ENCODE measurements at places on chromosomes 12 and 14.

DNA sequence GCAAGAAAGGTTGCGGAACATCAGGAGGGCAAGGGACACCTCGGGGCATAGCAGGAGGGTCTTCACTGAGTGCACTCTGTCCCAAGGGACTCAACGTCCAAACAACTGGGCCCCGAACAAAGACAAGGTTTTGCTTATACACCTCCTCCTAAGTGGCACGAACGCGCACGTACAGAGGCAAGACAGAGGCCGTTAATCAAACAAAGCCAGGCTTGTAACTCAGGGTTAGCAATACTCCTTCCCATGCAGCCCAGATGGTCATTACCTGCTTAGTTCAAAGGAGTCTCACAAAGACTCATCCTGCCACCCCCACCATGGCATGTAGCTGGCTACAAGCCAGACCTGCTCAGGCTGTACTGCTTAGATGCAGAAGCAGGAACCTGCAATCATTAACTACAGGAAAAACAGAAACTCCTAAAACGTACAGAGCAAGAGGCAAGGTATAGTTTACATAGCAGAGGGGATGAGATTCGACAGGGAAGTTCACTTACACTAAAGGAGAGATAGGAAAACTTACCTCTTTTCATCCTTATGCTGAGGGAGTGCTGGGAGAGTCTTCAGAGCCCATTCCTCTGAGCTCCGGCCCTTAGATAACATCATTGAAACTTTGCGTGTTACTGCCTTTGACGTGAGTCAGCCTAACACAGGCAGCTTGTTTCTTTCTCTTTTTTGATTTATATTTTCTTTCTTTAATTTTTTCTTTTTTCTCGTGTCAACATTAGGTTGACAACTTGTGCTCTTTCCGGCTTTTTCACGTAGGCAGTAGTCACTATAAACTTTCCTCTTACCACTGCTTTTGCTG lies 1319.1 kb downstream of the TMEM121 start:
- no peak for DNase-seq

- no peak for DNase-seq
Observed at GRCh38 chr12:52659951-52660350, 7.9 kb upstream of the KRT2 start.

- no peak for DNase-seq
Observed at GRCh38 chr14:104263675-104264358, 125.4 kb downstream of the KIF26A start.

DNA sequence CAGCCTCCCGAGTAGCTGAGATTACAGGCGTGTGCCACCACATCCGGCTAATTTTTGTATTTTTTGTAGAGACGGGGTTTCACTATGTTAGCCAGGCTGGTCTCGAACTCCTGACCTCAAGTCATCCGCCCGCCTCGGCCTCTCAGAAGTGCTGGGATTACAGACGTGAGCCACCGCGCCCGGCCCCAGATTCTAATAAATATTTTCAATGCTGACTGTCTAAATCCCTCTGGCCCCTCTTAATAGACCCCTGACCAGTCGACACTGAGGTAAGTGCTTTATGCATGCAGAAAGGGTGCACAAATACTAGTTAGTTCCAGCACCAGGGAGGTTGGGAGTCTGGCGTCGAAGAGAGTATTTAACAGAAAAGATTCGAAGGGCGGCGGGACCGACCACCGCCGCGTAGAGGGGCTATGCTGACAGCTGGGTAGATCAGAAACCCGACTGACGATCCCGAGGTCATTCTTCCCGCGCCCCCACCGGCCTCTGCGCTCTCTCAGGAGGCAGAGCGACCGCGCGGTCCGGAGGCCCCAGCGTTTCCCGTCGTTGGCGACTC lies 1.1 kb upstream of the SPATS2 start:
- DNase-seq = no peak

- no peak for DNase-seq
Observed at GRCh38 chr14:105196265-105196960, 15.3 kb upstream of the NUDT14 start.

DNA sequence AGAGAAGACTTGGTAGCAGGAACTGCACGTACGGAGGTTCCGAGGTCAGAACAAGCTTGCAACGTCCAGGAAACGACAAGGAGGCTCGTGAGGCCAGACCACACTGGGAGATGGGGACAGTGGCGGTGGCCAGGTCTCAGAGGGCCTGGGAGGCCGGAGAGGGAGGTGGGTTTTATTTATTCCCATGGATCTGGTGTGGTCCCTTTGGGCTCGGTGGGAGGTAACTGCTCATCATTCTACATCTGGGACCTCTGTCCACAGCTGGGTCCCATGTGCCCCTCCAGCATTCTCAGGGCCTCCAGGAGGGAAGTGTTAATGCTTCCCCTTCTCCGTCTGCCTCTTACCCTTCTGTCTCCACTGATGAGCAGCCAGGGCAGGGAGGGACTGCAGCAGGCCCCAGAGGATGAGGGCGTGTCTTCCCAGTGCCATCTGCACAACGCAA lies 35.7 kb upstream of the NCOR2 start:
- no peak for DNase-seq

DNA sequence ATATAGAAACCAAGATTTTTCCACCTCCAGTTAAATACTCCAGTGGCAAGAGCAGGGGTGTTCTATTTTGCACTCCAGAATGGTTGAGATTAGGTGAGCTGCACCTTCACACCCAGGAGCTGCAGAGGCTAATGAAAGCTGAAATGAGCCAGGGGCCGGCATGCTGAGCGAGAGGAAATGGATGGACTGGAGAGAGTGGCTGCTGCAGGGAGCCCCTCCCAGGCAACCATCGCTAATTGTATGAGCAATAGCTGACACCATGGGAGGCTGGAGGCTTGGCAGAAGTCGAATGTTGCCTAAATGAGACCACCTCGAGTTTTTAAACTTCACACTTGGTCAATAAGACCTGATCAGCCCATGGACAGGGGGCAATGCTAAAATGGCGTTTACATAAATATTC lies 301.8 kb upstream of the TMPO start:
- DNase-seq = no peak

GRCh38 chr14:102418169-102418852 lies 55.6 kb downstream of the TECPR2 start:
- DNase-seq = no peak

DNA sequence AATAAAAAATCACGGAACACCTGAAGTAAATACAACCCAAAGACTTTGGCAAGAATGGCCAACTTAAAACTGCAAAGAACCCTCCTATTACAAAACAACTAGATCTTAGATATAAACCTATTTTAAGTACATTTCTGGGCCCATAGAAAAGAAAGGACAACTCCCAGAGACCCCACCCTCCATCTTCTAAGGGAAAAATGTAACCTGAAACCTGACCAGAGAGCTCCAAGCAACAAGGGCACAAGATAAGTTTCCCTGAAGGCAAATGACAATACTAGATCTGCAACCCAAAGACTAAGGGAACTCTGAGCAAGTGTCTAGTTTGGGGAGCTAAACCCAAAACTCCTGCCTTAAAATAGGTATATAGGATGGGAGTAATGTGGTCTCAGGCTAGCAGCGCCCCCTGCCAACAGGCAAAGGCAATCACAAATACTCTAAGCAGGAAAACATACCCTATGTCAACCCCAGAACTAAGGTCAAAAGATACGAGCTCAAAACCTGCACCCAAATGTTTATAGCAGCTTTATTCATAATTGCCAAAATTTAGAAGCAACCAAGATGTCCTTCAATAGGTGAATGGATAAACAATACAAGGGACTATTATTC lies 218.9 kb downstream of the ITPR2 start:
- DNase-seq = no peak

GRCh38 chr14:50714450-50715073 lies 46.5 kb upstream of the SAV1 start:
- no peak for DNase-seq

GRCh38 chr12:12408265-12408690 lies 51.4 kb downstream of the BORCS5 start:
- no peak for DNase-seq

- DNase-seq = no peak
Observed at GRCh38 chr12:122544537-122544936, 17.5 kb downstream of the KNTC1 start.

DNA sequence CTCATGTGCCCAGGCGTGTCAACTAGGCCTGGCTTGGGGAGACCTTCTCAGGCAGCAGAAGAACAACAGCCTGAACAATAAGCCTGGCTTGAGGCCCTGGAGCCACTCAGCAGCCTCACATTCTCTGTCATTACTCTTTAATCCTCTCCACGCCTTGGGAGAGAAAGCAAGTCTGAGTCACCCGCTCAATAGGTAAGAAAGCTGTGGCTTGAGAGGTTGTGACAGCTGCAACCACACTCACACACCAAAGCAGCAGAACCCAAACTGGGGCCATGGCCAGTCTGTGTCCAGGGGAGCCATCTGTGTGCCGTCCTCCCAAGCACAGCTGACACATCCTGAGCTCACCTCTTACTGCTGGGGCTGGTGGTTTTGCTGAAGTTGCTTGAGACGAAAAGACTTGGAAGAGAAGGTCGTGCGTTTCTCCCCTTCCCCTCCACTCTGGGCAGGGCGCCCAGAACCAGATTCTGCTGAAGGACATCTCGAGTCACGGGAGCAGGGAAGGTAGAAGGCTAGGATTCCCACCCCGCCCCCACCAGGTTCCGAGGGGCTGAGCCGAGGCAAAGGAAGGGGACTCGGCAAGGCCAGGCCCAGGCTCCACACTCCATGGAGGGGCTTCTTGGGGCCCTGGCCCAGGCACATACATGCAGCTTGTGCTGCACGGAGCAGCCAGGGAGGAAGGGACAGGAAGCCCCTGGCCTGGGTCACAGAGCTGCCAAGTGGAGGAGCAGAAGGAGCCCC lies 5.5 kb downstream of the TMEM63C start:
- DNase-seq = no peak

DNA sequence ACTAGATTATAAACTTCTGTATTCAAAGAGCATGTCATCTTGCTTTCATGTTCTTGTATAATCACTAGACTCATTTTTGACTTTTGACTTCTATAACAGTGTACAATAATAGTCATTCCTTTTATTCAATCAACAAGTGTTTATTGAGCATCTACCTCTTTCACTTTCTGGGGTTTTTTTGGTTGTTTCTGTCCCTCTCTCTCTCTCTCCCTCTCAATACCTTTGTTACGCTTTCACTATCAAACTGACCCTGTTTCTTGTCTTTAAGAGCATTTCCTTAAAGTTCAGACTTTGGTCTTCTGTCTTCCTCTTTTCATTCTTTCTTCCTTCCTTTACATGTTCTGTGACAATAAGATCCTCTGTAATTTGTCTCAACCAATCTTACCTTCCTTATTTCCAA lies 49.5 kb downstream of the GPR137C start:
- DNase-seq = no peak

DNA sequence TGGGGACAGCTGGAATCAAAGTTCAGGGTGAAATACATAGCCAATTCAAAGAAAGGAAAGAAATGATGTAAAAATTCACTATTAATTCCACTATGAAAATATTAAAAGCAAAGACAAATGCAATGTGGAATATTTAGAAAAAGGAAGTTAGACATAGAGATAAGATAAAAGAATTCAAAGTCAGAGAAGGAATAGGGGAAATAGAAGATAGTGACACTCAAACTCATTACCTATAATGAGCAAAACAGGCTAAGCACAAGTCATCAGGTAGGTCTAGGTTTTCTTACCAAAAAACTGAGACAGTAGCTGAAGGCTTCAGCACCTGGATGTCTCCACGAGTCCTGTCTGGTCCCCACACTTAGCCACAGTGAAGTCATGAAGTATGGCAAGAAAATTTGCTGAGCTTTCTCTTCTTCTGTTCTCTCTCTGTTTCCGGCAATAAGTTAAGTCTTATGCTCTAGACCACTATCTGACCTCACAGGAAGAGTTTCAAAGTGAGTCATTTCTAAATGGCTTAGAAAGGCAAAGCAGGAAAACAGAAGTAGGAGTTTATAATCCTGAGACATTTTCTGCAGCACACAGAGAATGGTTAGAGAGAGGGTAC lies at the start of gene C3AR1:
TSS of gene C3AR1 (minus strand) at position 369 of the 604 bp plus-strand sequence. CDS start 6,174 bp downstream, outside the sequence.
- DNase-seq = no peak

DNA sequence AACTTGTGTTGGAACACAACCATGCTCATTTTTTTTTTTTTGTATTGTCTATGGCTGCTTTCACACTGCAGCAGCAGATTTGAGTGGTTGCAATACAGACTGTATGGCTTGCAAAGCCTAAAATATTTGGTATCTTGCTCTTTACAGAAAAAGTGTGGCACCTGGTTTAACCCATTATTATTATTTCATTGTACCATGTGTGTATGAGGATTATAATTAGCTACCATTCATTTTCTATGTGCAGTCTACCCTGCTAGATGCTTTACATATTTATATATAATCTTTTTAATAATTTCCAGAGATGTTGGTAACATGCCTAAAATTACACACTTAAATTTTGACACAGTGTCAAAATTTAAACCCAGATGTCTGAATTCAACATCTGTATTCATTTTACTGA lies 37.7 kb downstream of the SPATS2 start:
- no peak for DNase-seq

DNA sequence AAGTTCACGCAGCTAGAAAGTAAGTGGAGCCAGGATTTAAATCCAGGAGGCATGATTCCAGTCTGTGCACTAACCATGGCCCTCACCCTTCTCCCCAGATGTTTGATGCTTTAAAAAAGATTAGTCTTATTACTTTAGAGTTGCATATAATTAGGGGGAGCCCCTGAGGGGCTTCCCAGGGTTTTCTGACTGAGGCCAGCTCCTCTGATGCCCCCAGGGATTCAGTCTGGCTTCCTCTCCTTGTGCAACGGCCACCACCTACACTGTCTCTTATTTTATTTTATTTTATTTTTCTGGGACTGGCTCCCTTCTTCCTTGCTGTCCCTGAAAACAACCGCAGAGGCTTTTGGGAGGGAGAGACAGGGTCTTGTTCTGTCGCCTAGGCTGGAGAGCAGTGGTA lies 22.6 kb downstream of the CLSTN3 start:
- no peak for DNase-seq

DNA sequence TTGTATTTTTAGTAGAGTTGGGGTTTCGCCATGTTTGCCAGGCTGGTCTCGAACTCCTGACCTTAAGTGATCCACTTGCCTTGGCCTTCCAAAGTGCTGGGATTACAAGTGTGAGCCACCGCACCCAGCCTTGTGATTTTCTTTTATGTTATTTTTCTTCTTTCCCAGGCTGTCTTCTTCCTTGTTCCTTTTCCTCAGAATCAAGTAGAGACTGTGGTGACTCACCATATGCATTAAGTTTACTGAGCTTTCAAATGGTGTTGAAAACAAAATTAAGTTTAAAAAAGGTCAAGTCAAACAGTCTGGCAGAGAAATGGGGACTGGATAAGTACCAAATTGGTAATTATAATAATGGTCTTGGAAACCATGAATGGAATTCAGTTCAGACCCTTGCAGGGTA lies 5.7 kb downstream of the ARPC3 start:
- DNase-seq = no peak

- no peak for DNase-seq
Observed at GRCh38 chr14:30134936-30135335, 207.3 kb upstream of the PRKD1 start.

DNA sequence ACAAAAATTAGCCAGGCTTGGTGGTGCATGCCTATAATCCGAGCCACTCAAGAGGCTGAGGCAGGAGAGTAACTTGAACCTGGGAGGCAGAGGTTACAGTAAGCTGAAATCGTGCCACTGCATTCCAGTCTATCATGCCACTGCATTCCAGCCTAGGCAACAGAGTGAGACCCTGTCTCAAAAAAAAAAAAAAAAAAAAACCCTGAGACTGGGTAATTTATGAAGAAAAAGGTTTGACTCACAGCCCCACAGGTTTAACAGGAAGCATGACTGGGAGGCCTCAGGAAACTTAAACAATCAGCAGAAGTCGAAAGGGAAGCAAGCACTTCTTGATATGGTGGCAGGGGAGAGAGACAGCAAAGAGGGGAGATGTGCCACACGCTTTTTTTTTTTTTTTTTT lies 123.2 kb downstream of the GXYLT1 start:
- no peak for DNase-seq

- no peak for DNase-seq
Observed at GRCh38 chr12:117820216-117820907, 148.4 kb downstream of the KSR2 start.

- no peak for DNase-seq
Observed at GRCh38 chr12:22275843-22276242, 58.7 kb downstream of the ST8SIA1 start.

All from stimulated activated CD8-positive, alpha-beta memory T cell treated with anti-CD3 and anti-CD28 coated beads, Interleukin-4, amount 100 ng/mL, for 1 hour (primary cell).